Progenitor cell of endocrine pancreas (in vitro differentiated cells): ENCODE measurements at places on chromosomes 13 and 19. TPM values are rescaled to one million over a fixed set of nuclear protein-coding genes. Genes with fewer than 3 reads are reported as not detected.

The KCNJ14 gene
- total RNA-seq: 2.0 TPM in 2 replicates

The TEX29 gene
- total RNA-seq: 0.43 and 0.44 TPM in 2 replicates

The GZMM gene
- total RNA-seq: 0.31 TPM in 1 of 2 replicates, not detected in the other

DNA sequence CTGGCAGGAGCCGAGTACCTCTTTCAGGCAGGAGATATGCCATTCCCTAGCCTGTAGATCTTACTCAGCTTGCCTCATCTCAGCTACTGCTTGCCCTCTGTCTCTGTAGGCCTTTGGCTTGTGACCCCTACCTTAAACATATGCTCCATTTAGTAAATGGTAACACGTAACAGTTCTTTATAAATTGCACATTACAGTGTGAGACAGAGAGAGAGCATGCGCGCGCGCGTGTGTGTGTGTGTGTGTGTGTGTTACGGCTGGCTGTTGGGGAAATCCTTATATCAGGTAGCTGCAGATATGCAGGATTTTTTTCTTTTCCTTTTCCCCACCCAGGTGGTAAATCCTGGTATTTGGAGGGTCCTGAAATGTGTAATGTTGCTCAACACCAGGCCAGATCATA lies 4.2 kb downstream of the SPINT2 start:
- DNase-seq: no peak

DNA sequence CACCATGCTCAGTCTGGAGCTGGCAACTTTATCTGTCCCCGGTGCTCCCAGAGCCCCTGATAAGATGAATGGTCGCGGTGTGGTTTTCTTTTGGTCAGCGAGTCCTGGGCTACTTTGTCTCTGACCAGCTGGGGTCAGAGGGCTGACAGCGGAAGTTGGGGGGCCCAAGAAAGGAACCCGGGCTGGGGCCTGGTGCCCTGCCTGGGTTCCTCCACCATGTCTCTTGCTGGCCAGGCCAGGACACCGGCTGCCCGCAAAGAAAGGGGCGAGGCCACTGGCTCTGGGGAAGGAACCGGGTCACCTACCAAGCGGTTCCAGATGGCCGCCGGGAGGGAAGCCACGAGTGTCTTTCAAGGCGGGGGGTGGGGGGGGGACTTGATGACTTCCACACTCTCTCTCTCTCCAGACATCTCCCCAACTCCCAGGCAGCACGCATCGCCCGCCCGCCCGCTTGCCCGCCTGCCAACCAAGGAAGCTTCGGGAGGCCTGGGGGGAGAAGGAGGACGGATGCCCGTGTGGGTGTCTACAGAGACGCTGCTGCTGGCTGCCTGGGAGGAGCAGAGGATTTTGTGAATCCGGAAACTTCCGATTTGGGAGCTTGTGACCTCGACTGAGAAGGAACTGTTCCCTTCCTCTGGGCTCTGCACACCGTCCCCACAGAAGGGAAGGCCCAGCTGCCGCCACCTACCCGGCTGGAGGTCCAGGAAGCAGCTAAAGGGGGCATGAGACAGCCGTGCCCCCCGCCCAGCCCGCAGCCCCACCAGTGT lies 1.1 kb downstream of the PIP5K1C start:
- DNase-seq: no peak

DNA sequence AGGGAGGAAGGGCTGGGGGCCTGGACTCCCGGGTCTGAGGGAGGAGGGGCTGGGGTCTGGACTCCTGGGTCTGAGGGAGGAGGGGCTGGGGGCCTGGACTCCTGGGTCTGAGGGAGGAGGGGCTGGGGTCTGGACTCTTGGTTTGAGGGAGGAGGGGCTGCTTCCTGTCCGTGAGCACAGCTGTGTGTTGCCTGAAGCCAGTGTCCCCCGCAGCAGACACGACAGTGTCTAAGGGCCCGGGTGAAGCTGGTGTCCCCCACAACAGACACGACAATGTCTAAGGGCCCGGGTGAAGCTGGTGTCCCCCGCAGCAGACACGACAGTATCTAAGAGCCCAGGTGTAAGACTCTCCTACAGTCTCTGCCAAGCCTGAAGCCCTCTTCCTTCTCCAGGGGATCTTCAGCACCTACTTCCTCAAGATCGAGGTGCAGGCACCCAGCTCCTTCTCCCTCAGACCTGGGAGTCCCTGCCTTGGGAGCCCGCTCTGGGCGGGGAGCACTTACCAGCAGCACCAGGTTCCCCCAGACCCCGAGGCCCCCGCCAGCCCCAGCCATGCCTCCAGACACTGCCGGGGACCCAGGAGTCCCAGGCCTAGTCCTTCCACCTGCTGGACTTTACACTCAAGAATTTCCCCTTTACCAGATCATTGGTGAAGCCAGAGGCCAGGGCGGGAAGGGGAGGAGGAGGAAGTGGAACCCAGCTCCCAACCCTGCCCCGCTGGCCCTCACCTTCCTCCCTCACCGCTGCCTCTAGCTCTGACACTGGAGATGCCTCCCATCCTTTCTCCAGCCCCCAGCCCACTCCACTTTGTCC lies at the start of gene PTPRH:
Gene PTPRH (minus strand): TSS at position 622 of the 813 bp plus-strand sequence. CDS start 68 bp downstream, at position 554.
- DNase-seq: no peak

DNA sequence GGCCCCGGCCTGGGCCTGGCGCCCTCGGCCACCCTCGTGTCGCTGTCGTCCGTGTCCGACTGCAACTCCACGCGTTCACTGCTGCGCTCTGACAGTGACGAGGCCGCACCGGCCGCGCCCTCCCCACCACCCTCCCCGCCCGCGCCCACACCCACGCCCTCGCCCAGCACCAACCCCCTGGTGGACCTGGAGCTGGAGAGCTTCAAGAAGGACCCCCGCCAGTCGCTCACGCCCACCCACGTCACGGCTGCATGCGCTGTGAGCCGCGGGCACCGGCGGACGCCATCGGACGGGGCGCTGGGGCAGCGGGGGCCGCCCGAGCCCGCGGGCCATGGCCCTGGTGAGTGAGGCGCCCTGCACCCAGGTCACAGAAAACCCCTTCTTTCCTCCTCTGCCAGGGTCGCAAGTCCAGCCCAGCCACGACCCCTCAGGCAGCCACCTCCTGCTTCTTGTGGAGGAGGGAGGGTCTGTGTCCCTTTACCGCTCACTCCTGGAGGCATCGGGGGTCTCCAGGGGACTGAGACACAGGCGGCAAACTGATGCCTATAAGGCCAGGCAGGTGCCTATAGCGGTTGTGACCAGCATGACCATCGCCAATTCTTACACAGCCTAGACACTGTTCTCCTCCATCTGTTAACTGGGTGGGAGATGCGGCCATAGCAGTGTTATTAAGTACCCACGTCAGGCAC lies 4.2 kb downstream of the TTC9B start:
- DNase-seq: no peak

- no peak for DNase-seq
Measured at GRCh38 chr13:28490061-28490460, 4.9 kb downstream of the FLT1 start.

GRCh38 chr13:85816413-85816812 lies 17.2 kb upstream of the SLITRK6 start:
- no peak for DNase-seq

DNA sequence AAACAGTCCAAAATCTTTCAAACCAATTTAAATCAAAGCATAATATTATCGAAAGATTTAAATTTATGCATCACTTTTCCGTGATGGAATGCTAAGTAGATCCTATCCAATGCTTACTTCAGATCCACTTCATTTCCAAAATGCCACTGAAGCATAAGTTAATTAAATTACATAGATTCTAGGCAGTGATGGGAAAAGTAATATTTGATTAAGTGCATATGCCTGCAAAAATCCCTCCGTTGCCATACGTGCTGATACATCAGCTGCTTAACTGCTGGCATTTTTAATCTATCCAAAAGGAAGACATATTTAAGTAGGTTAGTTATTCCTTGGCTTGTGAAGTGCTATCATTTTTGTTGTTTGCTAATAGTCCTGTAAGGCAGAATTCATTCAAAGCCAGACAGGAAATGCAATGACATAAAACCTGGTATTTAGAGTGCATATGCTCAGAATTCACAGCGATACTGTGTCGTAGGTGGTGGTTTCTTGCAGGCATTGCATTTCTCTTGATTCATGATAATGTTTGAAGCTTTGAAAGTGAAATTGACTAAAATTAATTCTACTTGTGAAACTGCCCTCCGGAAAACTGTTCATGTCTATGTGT lies 738.3 kb upstream of the GPC6 start:
- DNase-seq: no peak

DNA sequence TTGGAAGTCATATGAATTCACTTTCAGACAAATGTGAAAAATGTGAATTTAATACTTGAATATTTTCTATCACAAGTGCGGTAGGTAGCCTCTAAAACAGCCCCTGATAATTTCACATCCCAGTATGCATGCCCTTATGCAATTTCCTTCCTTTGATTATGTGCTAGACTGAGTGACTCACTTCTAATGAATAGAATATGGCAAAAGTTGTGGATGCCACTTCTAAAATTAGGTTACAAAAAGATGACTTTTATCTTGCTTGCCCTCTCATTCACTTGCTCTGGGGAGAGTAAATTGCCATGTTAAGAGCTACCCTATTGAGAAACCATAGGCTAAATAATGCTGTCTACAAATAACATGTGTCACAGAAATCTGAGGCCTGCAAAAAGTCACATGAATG lies 402.5 kb upstream of the PCDH9 start:
- DNase-seq: no peak

- DNase-seq: no peak
Measured at GRCh38 chr13:43195112-43195511, 171.7 kb downstream of the DNAJC15 start.

GRCh38 chr19:46919324-46919723 lies 58.5 kb downstream of the ARHGAP35 start:
- DNase-seq: no peak

DNA sequence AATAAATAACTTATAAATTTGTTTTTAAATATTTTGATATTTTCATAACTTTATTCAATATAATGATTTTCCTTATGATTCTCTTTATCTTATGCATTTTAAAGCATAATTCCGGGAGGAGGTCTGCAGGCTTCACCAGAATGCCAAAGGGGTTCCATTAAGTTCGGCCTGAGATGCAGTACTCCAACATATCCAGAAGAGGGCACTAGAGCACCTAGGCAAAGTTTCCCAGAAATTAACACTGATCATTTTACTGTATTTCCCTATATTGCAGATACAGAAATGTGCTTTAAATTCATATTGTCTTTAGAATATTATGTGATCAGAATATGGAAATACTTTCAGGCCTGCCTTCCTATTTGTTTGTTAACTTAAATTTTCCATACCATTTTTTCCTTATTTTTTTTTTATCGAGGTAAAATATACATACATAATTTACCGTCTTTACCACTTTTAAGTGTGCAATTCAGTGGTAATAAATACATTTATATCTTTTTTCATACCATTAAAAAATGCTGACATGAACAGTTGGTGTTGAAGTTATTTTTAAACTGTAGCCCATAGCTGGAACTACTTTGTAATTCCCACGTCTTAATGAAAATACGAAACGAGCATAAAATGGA lies 58.9 kb upstream of the TM9SF2 start:
- no peak for DNase-seq
